Activated T-helper 1 cell treated with Interleukin-2 at 50 U/mL for 16 hours (primary cell): ENCODE measurements at places on chromosomes 3 and 15.

- no peak for DNase-seq
Observed at GRCh38 chr15:73650416-73651126, 17.4 kb upstream of the NPTN start.

DNA sequence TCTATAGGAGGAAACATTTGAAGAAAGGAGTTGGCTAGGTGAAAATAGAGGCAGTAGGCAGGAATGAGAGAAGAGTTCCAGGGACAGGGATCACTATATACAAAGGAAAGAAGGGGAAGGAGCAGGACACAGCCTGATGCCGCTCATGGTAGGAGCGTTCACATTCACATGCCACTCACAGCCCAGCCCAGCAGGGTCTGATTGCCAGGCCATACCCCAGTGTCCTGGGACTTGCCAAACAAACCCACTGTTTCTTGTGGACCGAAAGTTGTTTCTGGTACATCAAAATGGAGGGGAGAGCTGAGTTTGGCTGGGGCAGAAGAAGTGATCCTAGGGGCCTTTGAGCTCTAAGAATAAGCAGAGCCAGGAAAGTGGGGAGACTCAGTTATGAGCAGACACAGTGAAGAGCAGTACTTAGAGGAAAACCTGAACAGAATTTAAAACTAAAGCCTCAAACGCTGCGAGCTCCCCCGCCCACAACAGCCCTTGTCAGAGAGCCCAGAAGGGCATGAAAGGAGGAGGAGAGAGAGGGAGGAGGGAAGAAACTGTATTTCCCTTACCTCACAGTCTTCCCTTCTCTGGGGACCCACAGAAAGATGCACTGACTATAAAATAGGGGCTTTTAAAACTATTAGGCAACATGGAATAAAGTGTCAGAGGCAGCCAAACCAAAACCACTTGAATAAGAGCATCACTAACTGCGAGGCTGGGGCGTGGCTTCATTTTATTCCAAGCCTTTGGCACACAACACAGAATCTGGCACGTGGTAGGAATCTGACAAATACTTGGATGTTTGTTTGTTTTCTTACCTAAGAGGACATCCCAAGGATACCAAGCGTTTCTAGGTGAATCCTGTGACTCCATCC lies 129.0 kb downstream of the RPL22L1 start:
- no peak for DNase-seq

GRCh38 chr3:75188962-75189361 lies 475.2 kb upstream of the FRG2C start:
- no peak for DNase-seq

GRCh38 chr3:150292891-150293290 lies 115.2 kb upstream of the TSC22D2 start:
- no peak for DNase-seq

- DNase-seq, result no peak
Observed at GRCh38 chr15:101425787-101426365, 63.6 kb downstream of the PCSK6 start.

GRCh38 chr3:8978551-8978950 lies 15.3 kb upstream of the RAD18 start:
- DNase-seq, result no peak

GRCh38 chr3:159840703-159841299 lies 147.8 kb upstream of the IL12A start:
- no peak for DNase-seq

GRCh38 chr15:95910643-95911212 lies 419.8 kb upstream of the NR2F2 start:
- no peak for DNase-seq

GRCh38 chr3:73365756-73366397 lies 258.9 kb downstream of the PDZRN3 start:
- no peak for DNase-seq

GRCh38 chr3:76547674-76548073 lies 492.2 kb upstream of the ROBO2 start:
- DNase-seq, result no peak

DNA sequence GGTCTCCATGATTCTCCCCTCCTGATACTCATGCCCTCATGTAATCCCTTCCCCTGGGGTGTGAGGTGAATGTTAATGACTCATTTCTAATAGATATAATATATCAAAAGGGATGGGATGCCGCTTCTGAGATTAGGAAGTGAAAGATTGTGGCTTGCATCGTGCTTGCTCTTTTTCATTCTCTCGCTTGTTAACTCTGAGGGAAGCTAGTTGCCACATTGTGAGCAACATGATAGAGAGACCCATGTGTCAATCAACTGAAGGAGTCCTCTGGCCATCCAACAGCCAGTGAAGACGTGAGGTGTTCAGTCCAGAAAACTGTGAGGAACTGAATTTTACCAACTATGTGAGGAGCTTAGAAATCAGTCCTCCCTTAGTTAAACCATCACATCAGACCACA lies 28.9 kb upstream of the DRD3 start:
- no peak for DNase-seq

GRCh38 chr15:82647835-82648256 lies 683 bp upstream of the CPEB1 start:
- DNase-seq, result peak; percentile 28

DNA sequence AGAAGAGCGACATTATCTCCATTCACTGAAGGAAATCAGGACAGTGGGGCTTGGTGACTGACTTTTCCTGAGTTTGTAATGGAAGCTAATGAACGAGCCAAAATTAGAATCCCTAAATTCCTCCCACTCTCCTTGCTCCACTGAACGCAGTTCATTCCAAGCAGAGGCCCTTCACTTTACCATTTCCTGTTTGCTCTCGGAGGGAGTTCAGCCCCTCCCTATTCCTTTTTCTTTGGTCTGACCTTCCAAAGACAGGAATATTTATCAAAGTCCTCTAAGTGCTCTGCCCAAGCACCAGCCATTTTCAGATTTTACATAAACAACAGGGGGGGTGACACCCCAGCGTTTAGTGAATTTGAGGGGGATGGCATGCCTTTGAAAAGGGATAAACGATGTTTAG lies 24.0 kb upstream of the PTPRG start:
- DNase-seq, result no peak

GRCh38 chr3:53170325-53171063 lies 9.5 kb downstream of the PRKCD start:
- no peak for DNase-seq
